ENCODE measurements at places on chromosomes 2 and 18.

GRCh38 chr2:205852457-205852856 lies 170.2 kb downstream of the NRP2 start:
- DNase-seq, result no peak

GRCh38 chr2:217703999-217704398 lies 298.8 kb downstream of the TNS1 start:
- DNase-seq, result no peak

GRCh38 chr2:16669388-16669787 lies 3.8 kb upstream of the CYRIA start:
- DNase-seq, result no peak

DNA sequence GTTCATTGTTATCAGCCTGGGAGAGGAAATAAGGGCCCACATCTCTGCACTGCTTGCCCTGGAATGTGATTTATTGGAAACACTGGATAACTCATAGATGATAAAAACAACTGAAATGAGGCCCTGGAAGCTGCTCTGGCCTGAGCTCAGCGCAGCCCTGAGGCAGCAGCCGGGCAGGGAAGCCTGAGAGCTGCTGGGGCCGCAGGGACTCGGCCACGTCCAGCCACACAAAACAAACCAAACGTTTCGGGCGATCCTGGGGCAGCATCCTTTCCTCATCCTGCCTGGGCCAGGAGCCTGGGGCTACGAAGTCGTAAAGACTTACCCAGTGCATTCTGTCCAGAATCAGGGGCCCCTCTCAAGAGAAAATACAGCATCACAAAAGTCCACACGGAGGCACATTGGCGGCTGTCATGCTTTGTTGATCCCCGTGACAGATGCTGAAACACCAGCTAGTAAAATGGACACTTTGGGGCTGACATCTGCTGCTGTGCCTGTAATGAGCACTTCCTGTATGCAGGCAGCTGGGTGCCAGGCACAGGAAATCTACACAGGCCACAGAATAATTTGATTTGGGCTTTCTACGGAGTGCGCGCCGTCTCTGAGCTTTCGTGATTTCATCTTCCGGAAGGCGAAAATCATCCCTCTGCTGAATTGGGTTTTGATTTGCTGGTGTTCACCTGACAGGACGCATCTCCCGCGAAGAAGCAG lies 250.6 kb downstream of the EIPR1 start:
- DNase-seq, result no peak

DNA sequence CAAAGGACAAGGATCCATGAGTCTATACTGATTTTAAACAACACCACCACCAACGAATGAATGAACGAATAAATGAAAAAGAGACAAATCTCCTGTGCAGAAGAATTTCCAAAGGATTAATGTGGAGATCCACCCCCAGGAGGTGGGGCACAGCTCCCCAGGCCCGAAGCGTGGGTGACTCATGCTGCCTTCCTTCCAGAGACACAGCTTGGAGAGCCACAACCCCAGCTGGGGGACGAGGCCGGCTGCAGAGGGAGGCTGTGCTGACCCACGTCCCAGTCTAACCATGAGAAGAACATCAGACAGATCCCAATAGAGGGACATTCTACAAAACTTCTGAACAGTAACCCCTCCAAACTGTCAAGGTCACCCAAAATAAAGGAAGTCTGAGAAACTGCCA lies 557.3 kb upstream of the SALL3 start:
- no peak for DNase-seq

- no peak for DNase-seq
Measured at GRCh38 chr18:34818064-34818463, 108.0 kb downstream of the DTNA start.

GRCh38 chr2:11773747-11774525 lies 27.5 kb downstream of the LPIN1 start:
- no peak for DNase-seq

DNA sequence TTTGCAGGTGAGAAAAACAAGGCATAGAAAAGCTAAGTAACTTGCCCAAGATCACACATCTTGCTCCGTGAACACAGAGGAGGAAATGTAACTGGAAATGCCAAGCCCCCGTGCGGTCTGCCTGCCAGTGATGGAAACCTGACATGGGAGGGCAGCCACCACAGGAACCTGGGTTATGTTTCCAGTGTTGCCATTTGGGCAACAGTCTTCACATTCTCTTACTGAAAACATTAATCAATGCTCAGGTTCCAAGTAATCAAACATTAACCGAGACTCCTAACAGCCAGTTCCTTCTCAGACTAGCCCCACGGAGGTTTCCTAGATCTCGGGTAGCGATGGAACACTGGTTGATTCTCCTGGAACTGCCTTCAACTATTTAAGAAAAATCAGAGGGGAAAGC lies 2.5 kb downstream of the TGFA start:
- DNase-seq, result no peak

GRCh38 chr2:238585836-238586821 lies 159.4 kb downstream of the ASB1 start:
- DNase-seq, result no peak

- no peak for DNase-seq
Measured at GRCh38 chr2:159457589-159457988, 158.8 kb downstream of the BAZ2B start.

- DNase-seq, result no peak
Measured at GRCh38 chr2:231965102-231965501, 3.6 kb downstream of the DIS3L2 start.

- no peak for DNase-seq
Measured at GRCh38 chr18:40380686-40381439, 1574.2 kb upstream of the PIK3C3 start.

DNA sequence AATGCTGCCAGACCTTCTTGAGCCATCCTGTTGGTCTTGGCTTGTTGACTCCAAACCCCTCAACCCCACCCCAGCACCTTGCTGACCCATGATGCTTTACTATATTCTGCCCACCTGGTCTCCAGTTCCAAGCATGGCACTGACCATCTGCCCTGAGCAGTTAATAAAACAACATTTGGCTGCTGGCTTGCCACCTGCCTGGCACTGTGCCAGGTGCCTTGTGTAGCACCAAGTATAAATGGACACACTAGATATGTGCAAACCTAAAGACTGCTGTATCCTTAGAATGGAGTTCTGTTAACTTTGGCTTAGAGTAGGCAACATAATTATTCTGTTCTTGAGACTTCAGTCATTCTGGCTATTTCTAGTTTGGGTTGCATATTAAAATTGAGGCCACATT lies 91.4 kb downstream of the ACSL3 start:
- no peak for DNase-seq

GRCh38 chr2:54791831-54792230 lies 68.4 kb downstream of the EML6 start:
- DNase-seq, result no peak

DNA sequence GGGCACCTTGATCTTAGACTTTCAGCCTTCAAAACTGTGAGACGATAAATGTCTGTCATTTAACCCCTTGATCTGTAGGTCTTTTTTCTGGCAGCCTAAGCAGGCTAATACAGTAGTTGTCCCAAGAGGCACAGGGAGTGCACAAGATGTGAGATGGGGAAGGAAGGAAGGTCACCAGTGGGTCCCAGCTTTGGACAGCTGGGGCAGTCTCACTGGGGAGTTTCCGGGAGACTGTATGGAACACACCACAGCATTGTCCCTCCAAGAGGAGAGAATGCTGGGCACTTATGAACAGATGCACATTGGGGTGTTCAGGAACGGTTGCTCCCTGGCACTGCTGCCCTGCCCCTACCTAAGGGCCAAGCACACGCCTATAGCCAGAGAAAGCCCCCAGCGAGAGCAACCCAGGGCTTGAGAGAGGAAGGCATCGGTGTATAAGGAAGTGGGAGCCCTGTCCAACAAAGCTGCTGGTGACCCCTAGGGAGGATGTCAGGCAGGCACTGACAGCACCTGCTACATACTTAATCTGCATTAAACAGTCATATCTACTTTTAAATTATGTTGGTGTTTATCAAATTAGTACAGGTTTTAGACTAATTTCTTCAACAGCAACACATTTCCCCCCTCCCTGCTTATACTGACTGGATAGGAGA lies 11.6 kb upstream of the NCK2 start:
- no peak for DNase-seq

- no peak for DNase-seq
Measured at GRCh38 chr2:19874726-19875125, 27.1 kb downstream of the TTC32 start.

GRCh38 chr2:177332026-177332991 lies 60.3 kb upstream of the AGPS start:
- DNase-seq, result peak; percentile 62

- no peak for DNase-seq
Measured at GRCh38 chr2:174967086-174967485, 38.1 kb downstream of the CHN1 start.

DNA sequence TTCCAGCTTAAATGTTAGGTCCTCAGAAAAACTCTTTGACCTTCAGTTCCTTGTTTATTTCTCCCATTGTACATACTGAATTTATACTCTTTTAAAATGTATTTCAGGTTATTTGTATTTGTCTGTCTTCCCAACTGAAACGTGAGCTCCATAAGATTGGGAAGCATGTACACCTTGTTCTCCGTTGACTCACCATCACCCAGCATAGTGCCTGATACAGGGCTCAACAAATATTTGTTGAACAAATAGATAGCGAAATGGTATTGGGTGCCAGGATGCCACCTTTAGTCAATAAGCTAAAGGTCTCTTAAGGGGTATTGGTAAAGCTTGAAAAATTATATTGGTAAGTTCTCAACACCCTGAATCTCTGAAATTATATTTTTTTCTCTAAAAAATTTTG lies 1841.3 kb upstream of the CELF4 start:
- DNase-seq, result no peak

GRCh38 chr18:44636241-44636640 lies 44.4 kb upstream of the SETBP1 start:
- DNase-seq, result no peak

DNA sequence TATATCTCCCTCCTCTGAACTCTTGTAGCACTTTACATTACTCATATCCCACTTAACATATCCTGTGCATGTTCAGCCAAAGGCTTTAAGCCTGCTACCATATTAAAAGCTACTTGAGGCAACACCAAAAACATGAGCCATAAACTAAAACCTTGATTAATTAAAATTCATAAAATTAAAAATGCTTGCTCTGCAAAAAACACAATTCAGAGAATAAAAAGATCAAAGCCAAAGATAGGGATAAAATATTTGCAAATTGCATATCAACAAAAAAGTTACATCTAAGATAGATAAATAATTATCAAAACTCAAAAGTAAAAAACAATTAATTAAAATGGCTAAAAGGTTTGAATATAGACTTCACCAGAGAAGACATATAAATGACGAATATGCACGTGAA lies 495.4 kb upstream of the PIK3C3 start:
- no peak for DNase-seq

Measured in LoVo (cell line).